ENCODE measurements at places on chromosomes 3 and 15. TPM values are rescaled to one million over a fixed set of nuclear protein-coding genes. Genes with fewer than 3 reads are reported as not detected.

MESP2 gene
- 0.18 TPM for total RNA-seq

PPP1R14D gene
- total RNA-seq: not detected

RTP3 gene
- total RNA-seq: not detected

ST3GAL6 gene
- 23.6 TPM for total RNA-seq

FBN1 gene
- 315 TPM for total RNA-seq

ROPN1B gene
- not detected for total RNA-seq

NMNAT3 gene
- 0.85 TPM for total RNA-seq

PCSK6 gene
- 0.27 TPM for total RNA-seq

SPTBN5 gene
- total RNA-seq: 10.5 TPM

PLS1 gene
- total RNA-seq: 1.5 TPM

ITGB5 gene
- total RNA-seq: 281 TPM

DLEC1 gene
- total RNA-seq: not detected

LRTM1 gene
- not detected for total RNA-seq

CIAO2A gene
- 59.6 TPM for total RNA-seq

FYCO1 gene
- total RNA-seq: 18.9 TPM

ALDH1A2 gene
- total RNA-seq: 5.6 TPM

RASGRP1 gene
- 0.85 TPM for total RNA-seq

ROBO2 gene
- total RNA-seq: not detected

CLRN1 gene
- total RNA-seq: not detected

AMOTL2 gene
- total RNA-seq: 70.4 TPM

GNAT1 gene
- total RNA-seq: not detected

SUCLG2 gene
- total RNA-seq: 46.4 TPM

SYNPR gene
- not detected for total RNA-seq

TFDP2 gene
- 28.6 TPM for total RNA-seq

BSN gene
- total RNA-seq: under 0.01 TPM

MYO5C gene
- total RNA-seq: 7.0 TPM

GPR27 gene
- not detected for total RNA-seq

CCDC191 gene
- 2.2 TPM for total RNA-seq

SERINC4 gene
- total RNA-seq: not detected

VEPH1 gene
- total RNA-seq: 107 TPM

TNFSF10 gene
- 36.7 TPM for total RNA-seq

GPR62 gene
- under 0.01 TPM for total RNA-seq

GOLGA6B gene
- total RNA-seq: not detected

GOLGA8T gene
- not detected for total RNA-seq

PLD1 gene
- 42.9 TPM for total RNA-seq

MYL3 gene
- not detected for total RNA-seq

UCN2 gene
- not detected for total RNA-seq

LMAN1L gene
- not detected for total RNA-seq

ARGFX gene
- total RNA-seq: not detected

ACKR4 gene
- total RNA-seq: 0.18 TPM

GHSR gene
- total RNA-seq: not detected
